ENCODE measurements at places on chromosomes 7 and 10.

DNA sequence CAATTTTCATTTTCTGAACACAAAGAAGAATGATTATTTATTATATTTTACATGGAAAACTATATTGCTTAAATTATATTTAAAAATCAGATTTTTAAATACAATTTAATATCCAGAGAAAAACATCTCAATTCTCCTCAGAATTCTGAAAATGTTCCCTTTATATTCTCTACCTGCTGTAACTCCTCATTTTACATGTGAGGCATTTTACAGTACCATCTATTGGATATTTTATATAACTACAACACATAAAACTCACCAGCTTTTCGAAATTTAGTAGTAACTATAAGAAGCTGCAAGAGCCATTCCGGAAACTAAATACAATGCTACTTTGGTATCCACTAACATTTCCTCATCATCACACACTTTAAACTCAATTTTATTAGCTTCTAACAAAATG is 264.6 kb downstream of the DGKB start:
- DNase-seq = no peak

- no peak for DNase-seq
Observed at GRCh38 chr10:95559471-95559870, 1.7 kb downstream of the SORBS1 start.

DNA sequence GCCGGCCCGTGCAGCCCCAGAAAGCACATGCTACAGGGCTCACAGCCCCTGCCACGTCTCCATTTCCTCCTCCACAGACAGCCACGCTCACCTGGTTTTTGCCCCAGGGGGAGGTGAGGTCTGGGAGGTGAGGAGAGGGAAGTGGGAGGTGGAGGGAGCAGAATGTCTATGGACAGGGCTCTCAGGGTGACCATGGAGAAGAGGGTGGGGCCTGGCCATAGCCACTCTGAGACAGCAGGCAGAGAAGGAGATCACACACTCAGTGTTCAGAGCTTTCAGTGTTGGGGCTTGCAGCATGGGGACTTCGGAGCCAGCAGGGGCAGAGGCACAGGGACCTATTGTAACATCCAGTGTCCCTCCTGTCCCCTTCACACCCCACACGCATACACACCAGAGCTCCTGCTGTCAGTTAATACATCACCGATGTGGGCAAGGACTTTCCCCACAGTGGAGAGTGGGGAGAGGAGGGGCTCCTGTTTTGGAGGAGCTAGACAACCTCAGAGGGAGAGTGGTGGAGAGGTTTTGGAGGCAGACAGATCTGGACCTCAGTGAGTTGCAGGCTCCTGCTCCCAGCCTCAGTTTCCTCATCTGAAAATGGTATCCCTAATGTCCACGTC is 14.4 kb downstream of the WDFY4 start:
- DNase-seq = no peak

DNA sequence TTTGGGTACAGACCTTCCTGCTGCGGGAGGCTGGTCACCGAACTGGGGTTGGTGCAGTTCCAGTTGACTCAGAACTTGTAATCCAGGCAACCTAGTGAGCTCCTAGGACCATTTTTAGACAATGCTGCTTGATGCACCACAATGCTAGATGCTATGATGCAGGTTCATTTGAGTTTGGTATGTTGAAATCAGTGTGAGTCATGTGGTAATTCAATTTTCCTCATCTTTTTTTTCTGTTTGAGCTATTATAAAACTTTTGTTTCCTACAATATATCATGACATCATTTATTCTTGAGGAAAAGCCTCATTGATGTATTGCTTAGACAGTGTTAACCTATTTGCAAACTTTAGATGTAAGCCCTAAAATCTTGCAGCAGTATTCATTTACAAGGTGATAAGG is 40.9 kb upstream of the MTPN start:
- no peak for DNase-seq

GRCh38 chr10:30639946-30640786 is 10.6 kb upstream of the LYZL2 start:
- no peak for DNase-seq

Data from mucosa of descending colon (tissue), 3 donors.